Esophagus squamous epithelium (tissue), 5 donors: ENCODE measurements at places on chromosomes 7 and 10.
A peak's percentile ranks its signal among the peaks of the same experiment; 100 is the strongest.

DNA sequence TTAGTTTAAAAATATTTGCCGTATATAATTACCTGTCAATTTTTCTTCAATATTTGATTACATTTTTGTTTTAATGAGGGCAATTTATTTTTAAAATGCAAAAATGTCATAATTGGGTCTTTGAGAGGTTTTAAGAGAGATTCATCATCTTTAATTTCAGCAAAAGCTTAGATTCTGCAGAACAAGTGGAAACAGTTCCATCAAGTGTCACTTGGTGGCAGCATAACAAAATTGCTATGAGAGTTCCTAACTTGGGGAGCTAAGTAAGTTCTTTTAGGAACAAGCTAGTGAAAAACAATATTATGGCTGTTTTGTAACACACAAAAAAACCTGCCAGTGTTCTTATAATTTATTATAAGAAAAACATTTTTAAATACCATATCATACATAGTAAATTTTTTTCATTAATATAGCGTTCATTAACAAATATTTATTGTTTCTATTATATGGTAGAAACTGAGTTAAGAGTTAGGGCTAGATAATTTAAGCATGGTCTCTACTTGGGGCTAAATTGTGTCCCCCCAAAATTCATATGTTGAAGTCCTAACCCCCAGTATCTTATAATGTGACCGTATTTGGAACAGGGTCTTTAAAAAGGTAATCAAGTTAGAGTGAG is 155.2 kb downstream of the MAGI2 start:
- no peaks in the 10 kb centered on the region for H3K27me3 ChIP-seq
- H3K4me3 ChIP-seq, result no peak overlapping the region
- no peak overlapping the region for H3K27ac ChIP-seq
- no peaks in the 10 kb centered on the region for H3K4me1 ChIP-seq
- no peaks in the 10 kb centered on the region for H3K36me3 ChIP-seq

- no peaks in the 10 kb centered on the region for H3K36me3 ChIP-seq
- no peaks in the 10 kb centered on the region for H3K4me1 ChIP-seq
- no peak overlapping the region for H3K27ac ChIP-seq
- peaks cover 9% of the 10 kb centered on the region for H3K27me3 ChIP-seq
- no peak overlapping the region for H3K4me3 ChIP-seq
- DNase-seq, result no peak
Observed at GRCh38 chr7:21142081-21142480, 285.8 kb upstream of the SP4 start.

DNA sequence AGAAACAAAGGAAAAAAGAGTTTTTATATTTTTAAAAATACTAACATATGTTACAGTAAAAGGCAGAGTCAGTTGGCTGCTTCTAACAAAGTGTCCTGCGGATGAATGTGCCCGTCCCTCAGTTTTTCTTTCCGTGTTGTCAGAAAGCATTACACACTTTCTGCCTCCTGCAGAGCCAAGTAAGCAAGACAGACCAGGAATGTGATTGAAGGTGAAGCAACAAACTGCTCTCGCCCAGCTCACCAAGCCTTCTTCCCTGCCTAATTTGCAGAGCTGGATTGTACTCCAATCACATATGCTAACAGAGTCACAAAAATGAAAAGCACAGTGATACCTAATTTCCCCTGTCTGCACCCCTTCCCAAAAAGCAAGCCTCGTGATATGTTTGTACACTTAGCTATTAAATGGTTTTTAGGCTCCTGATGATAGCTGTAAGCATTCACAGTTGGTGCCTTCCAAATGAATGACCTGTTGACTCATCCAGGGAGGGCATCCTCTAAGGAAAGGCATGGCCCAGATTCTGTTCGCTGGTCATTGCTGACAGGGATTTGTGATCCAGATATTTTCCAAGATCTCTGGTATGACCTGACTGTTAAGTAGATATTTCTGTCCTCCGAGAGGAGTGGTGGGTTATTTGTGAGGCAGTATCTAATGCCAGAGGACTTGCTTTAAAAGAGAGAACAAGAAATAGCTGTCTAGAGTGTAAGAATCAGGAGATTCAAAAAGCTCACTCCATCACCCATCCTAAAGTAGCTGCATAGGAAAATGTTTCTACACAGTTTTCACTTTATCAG is 187.3 kb upstream of the PLXDC2 start:
- no peak overlapping the region for H3K27ac ChIP-seq
- no peak for DNase-seq
- no peaks in the 10 kb centered on the region for H3K4me1 ChIP-seq
- no peaks in the 10 kb centered on the region for H3K36me3 ChIP-seq

DNA sequence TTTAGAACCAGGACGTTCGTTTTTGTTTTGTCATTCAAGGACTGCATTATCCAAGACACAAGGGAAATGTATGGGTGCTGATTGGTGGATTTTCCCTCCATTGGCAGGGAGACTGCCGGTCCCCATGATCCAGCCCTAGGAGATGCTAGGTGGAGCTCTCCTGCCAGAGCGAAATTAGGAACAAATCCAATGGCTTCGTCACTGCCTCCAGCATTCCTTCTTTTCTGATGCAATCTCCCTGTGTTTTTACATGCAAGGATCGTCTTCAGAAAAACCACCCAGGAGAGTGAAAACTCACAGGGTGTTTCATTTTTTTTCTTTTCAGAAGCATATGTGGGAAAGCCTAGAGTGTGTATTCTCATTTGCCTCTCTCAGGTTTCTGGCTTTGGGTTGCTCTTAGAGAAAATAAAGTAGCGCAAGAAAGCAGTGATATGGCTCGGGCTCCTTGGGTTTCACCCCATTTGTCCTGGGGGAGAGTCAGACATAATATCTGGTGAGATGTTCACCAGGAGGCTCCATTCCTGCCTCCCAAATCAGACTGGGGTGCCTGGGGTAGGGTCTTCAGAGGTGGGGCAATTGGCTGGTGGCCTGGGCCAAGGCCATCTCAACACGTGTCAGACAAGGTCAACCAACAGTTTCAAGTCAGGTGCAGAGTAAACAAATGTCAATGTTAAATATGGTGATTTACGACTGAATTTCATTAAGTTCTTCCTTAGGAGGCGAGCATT is 450.9 kb upstream of the MKI67 start:
- no peak overlapping the region for H3K27ac ChIP-seq
- H3K4me1 ChIP-seq, result no peaks in the 10 kb centered on the region
- no peaks in the 10 kb centered on the region for H3K36me3 ChIP-seq
- H3K27me3 ChIP-seq, result no peaks in the 10 kb centered on the region
- no peak for DNase-seq
- H3K4me3 ChIP-seq, result no peak overlapping the region

- no peaks in the 10 kb centered on the region for H3K4me1 ChIP-seq
- no peaks in the 10 kb centered on the region for H3K27me3 ChIP-seq
- H3K36me3 ChIP-seq, result peaks cover 38% of the 10 kb centered on the region
- H3K27ac ChIP-seq, result no peak overlapping the region
- no peak overlapping the region for H3K4me3 ChIP-seq
Observed at GRCh38 chr10:97481071-97481470, 17.2 kb downstream of the MMS19 start.

DNA sequence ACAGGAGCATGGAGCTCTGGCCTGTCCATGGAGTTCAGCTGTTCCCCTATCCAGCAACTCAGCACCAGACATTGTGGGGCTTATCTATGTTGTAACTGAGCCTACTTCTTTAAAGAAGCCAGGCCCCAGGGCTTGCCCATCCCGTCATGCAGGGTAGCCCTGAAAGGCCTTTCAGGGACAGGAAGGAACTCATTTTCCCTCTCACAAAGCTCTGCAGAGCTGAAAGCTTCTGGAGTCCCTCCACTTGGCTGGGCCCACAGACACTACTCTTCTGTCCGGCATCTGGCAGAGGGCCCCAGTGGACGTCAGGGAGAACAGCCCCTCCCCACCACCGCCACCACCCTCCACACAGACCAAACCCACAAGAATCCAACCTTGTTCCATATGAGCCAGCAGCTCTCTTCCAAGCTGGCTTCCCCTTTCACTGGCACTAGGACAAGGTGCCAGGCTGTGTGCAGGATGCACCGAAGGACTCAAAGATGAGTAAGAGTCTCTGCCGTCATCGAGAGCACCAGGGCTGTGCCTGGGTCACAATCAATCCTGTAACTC is 33.1 kb downstream of the DENND2A start:
- no peak overlapping the region for H3K4me3 ChIP-seq
- no peak for DNase-seq
- H3K36me3 ChIP-seq, result no peaks in the 10 kb centered on the region
- peak overlapping the region; percentile 30 for H3K27ac ChIP-seq

- H3K4me1 ChIP-seq, result peaks cover 23% of the 10 kb centered on the region
- no peaks in the 10 kb centered on the region for H3K36me3 ChIP-seq
- DNase-seq, result no peak
- H3K27me3 ChIP-seq, result no peaks in the 10 kb centered on the region
Observed at GRCh38 chr10:16820421-16820820, 3.2 kb upstream of the RSU1 start.

- H3K4me1 ChIP-seq, result no peaks in the 10 kb centered on the region
- H3K4me3 ChIP-seq, result no peak overlapping the region
- H3K36me3 ChIP-seq, result no peaks in the 10 kb centered on the region
- H3K27me3 ChIP-seq, result no peaks in the 10 kb centered on the region
- H3K27ac ChIP-seq, result no peak overlapping the region
Observed at GRCh38 chr7:96449094-96449493, 127.2 kb upstream of the SLC25A13 start.

GRCh38 chr7:92778972-92779371 is 57.4 kb downstream of the CDK6 start:
- no peaks in the 10 kb centered on the region for H3K36me3 ChIP-seq
- H3K27ac ChIP-seq, result no peak overlapping the region
- H3K27me3 ChIP-seq, result no peaks in the 10 kb centered on the region
- H3K4me1 ChIP-seq, result peaks cover 28% of the 10 kb centered on the region
- DNase-seq, result no peak

DNA sequence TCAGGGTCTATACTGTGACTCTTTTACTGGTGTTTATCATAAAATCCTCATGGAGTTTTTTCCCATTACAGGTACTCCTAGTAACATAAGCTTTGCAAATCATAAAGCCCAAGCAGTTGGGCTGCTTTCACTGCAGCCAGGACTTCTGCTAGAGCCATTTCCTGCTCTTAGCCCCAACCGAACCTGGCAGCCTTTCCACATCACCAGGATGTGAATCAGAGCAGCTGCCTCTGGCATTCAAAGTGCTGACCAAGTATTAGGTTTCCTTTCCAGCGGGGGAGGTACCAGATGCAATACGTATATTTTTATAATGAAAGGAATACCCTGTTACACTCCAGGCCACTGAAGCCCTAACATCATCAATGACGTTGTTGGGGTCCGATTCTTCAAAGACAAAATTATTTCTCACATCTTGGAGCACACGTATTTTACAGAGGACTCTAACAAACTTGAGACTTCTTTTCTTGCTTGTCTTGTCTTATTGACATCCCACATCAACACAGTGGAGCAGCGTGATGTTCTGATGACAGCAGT is 3.6 kb upstream of the HTR5A start:
- H3K27me3 ChIP-seq, result no peaks in the 10 kb centered on the region
- no peaks in the 10 kb centered on the region for H3K4me1 ChIP-seq
- no peak overlapping the region for H3K4me3 ChIP-seq
- no peaks in the 10 kb centered on the region for H3K36me3 ChIP-seq

DNA sequence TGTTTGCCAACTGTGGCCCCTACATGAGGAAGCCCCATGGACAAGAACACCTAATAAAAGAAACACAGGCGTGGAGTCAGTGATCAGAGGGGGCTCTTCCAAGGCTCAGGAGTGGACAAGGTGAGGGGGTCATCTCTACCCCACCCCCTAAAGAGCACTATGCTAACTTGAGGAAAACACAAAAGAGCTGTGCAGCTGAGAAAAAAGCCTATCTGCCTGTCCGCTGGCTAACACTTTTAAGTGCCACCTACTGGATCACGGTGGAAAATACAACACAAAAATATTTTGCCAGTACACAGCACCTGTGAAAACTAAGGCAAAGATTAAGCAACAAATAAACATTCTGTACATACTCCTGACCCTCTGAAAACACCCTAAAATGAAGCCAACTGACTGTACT is 53.1 kb upstream of the COBL start:
- no peak overlapping the region for H3K27ac ChIP-seq
- H3K4me3 ChIP-seq, result no peak overlapping the region
- no peak for DNase-seq
- no peaks in the 10 kb centered on the region for H3K36me3 ChIP-seq
- no peaks in the 10 kb centered on the region for H3K4me1 ChIP-seq

- H3K4me1 ChIP-seq, result no peaks in the 10 kb centered on the region
- H3K36me3 ChIP-seq, result no peaks in the 10 kb centered on the region
- no peak for DNase-seq
- H3K4me3 ChIP-seq, result no peak overlapping the region
- H3K27ac ChIP-seq, result no peak overlapping the region
Observed at GRCh38 chr10:12543589-12543988, 194.2 kb downstream of the CAMK1D start.

GRCh38 chr7:94297397-94297838 is 97.3 kb upstream of the COL1A2 start:
- peak overlapping the region; percentile 36 for H3K27ac ChIP-seq
- H3K27me3 ChIP-seq, result no peaks in the 10 kb centered on the region
- H3K4me3 ChIP-seq, result no peak overlapping the region
- no peak for DNase-seq

DNA sequence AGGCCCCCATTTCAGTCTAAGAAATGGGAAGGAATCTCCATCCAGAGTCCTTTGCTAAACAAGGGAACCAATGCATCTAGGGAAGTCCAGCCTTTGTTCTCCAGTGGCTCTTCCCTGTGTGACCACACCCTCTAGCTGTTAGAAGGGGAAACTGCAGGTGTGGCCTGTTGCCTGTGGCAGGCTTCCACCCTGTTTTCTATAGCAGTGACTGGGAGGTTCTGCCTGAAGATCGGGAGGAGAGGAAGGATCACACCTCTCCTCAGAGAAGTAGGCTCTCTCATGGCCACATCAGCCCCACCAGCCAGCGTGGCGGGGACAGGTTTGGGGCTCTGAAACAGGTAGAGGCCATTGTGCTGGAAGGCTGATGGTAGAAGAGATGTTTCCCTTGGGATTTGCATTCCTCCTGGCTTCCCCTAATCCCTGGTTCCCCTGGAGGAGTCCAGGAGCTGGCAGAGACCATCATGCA is 47.7 kb upstream of the TRIM8 start:
- DNase-seq, result no peak
- peaks cover 5% of the 10 kb centered on the region for H3K36me3 ChIP-seq
- H3K27me3 ChIP-seq, result no peaks in the 10 kb centered on the region

- DNase-seq, result no peak
- no peaks in the 10 kb centered on the region for H3K27me3 ChIP-seq
- peaks cover 54% of the 10 kb centered on the region for H3K36me3 ChIP-seq
- peaks cover 16% of the 10 kb centered on the region for H3K4me1 ChIP-seq
- H3K27ac ChIP-seq, result no peak overlapping the region
- no peak overlapping the region for H3K4me3 ChIP-seq
Observed at GRCh38 chr7:149859369-149859768, 14.4 kb upstream of the ATP6V0E2 start.

- peaks cover 3% of the 10 kb centered on the region for H3K4me1 ChIP-seq
- DNase-seq, result no peak
- no peak overlapping the region for H3K4me3 ChIP-seq
- no peak overlapping the region for H3K27ac ChIP-seq
Observed at GRCh38 chr7:69800495-69800894, 202.2 kb downstream of the AUTS2 start.

GRCh38 chr7:158035343-158035742 is 552.3 kb downstream of the PTPRN2 start:
- H3K36me3 ChIP-seq, result no peaks in the 10 kb centered on the region
- DNase-seq, result no peak
- no peaks in the 10 kb centered on the region for H3K4me1 ChIP-seq
- no peak overlapping the region for H3K4me3 ChIP-seq
- H3K27me3 ChIP-seq, result no peaks in the 10 kb centered on the region
